Colonic mucosa (tissue), 4 donors: ENCODE measurements at places on chromosomes 13 and 19. TPM values are rescaled to one million over a fixed set of nuclear protein-coding genes. Genes with fewer than 3 reads are reported as not detected.

DNA sequence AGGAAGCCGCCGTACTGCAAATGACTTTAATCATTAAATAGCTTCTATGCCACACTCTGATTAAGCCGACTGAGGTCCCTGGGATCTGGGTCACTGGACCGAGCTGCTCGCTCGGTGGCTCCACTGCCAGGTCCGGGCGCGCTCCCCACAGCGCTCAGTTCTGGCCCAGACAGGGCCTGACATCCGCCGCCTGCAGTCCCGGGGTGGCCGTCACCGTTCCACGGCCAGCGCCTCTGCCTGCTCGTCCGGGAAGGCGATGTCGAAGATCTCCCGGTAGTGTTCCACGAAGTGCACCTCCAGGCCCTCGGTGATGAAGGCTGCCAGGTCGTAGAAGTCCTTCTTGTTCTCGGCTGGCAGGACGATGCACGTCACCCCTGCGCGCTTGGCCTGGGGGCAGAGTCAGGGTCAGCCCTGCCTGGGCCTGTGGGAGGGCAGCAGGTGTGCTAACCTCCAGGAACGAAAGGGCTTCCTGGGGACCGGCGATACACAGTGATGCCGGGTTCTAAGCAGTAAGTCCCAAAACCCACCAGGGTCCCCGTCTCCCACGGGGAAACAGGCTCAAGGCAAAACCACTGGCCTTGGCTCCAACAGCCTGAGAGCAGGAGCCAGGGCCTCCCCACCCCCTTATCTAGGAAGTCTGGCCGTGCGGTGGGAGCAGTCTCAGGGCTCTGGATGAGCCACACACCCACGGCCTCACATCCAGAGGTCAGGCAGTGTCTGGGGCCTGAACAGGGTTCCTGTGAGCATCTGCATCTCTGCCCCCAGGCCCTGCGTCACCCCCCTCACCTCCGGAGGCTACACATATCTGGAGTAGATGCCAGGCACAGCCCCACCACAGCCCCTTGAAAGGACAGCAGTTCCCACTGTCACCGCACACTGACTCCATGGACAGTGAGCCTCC is 2.0 kb downstream of the RPL36 start:
- peaks cover 13% of the 10 kb centered on the region for H3K36me3 ChIP-seq
- peak overlapping the region; percentile 84 for H3K27ac ChIP-seq

DNA sequence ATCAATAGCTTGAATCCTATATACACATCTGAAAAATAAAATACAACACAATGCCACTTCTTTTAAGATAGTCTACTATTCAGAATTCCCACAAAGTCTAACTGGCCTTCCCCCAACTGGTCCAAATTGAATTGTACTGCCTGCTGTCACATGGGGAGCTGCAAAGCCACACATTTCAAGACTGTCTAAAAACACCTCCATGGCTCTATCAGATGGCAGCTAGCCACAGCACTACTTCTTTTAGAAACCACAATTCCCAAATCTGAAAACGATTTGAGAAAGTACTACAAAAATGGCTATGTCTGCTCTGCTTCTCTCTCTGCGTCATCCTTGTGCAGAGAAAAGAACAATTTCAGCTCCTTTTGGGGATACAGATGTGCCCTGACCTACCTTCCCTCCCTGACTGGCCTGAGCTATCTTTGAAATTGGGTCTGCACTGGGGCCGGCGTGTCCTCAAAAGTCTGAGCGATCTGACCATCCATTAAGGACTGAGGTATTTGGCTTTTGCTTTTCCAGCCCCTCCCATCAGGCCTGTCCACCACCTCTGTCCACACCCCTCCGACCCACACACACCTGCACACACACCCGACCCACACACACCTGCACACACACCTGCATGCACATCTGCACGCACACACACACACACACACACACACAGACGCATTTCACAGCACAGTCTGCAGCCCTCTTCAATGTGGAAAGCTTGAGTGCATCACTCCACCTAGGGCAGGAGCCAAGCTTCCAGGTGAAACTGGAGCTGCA is 68.6 kb upstream of the IPO5 start:
- H3K27ac ChIP-seq: no peak overlapping the region
- H3K4me1 ChIP-seq: no peaks in the 10 kb centered on the region
- H3K27me3 ChIP-seq: no peaks in the 10 kb centered on the region
- no peak for DNase-seq
- H3K36me3 ChIP-seq: no peaks in the 10 kb centered on the region

GRCh38 chr19:15178629-15179308 is 22.0 kb downstream of the NOTCH3 start:
- no peak for DNase-seq
- no peak overlapping the region for H3K4me3 ChIP-seq
- peaks cover 3% of the 10 kb centered on the region for H3K27me3 ChIP-seq
- H3K4me1 ChIP-seq: no peaks in the 10 kb centered on the region
- H3K36me3 ChIP-seq: no peaks in the 10 kb centered on the region

C2CD4C gene
- total RNA-seq: 0.52 TPM

SNRPD2 gene
- total RNA-seq: 269 TPM

DNA sequence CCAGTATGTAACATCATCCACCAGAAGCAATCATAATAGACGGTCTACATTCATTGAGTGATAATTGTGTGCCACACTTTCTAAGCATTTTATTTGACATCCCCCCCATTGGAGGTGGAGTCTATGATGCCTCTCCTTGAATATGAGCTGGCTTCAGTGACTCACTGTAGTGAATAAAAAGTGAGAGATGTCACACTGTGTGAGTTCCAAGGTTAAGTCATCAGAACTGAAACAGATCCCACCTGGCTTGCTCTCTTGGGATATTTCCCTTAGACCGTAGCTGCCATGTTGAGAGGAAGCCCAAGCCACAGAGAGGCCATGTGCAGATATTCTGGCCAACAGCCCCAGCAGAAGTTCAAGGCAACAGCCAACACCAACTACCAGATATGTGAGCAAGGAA is 12.6 kb downstream of the RTBDN start:
- no peak for DNase-seq
- H3K4me3 ChIP-seq: no peak overlapping the region
- no peak overlapping the region for H3K27ac ChIP-seq
- H3K4me1 ChIP-seq: peaks cover 5% of the 10 kb centered on the region
- no peaks in the 10 kb centered on the region for H3K36me3 ChIP-seq

GRCh38 chr13:38405216-38405615 is 55.6 kb downstream of the UFM1 start:
- H3K4me3 ChIP-seq: no peak overlapping the region
- no peaks in the 10 kb centered on the region for H3K36me3 ChIP-seq
- DNase-seq: no peak
- no peaks in the 10 kb centered on the region for H3K4me1 ChIP-seq
- no peaks in the 10 kb centered on the region for H3K27me3 ChIP-seq
- H3K27ac ChIP-seq: no peak overlapping the region

- H3K27me3 ChIP-seq: no peaks in the 10 kb centered on the region
- H3K27ac ChIP-seq: no peak overlapping the region
- no peak for DNase-seq
- no peaks in the 10 kb centered on the region for H3K36me3 ChIP-seq
These were observed 597.4 kb downstream of the UQCRFS1 start for GRCh38 chr19:28615546-28615916.

GRCh38 chr19:51686171-51686570 is 7.0 kb upstream of the SPACA6 start:
- H3K4me1 ChIP-seq: no peaks in the 10 kb centered on the region
- no peak overlapping the region for H3K27ac ChIP-seq
- no peaks in the 10 kb centered on the region for H3K36me3 ChIP-seq
- no peak for DNase-seq

RNASEH2B gene
- 30.1 TPM for total RNA-seq

ENOX1 gene
- total RNA-seq: 1.4 TPM

ZIK1 gene
- 1.3 TPM for total RNA-seq

DNA sequence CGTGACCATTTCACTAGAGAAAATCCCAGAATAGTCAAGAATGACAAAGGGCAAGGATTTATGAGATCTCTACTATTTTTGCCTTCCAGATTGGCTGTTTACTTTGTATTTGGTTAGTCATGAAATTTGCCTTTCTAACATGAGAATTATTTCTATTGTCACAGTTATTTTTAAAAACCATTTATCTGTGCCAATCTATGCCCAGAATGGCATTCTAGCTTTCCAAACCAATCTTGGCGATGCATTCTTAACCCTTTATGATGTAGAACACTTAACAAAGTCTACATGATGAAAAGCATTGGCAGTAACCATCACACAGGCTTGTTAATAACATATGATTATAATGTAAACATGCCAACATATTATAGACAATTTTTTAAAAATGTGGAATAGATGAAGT is 65.2 kb downstream of the SCEL start:
- no peaks in the 10 kb centered on the region for H3K36me3 ChIP-seq
- no peaks in the 10 kb centered on the region for H3K27me3 ChIP-seq
- no peak overlapping the region for H3K27ac ChIP-seq
- H3K4me1 ChIP-seq: no peaks in the 10 kb centered on the region

GRCh38 chr19:38394488-38394887 is 6.0 kb downstream of the SPRED3 start:
- no peaks in the 10 kb centered on the region for H3K4me1 ChIP-seq
- no peak overlapping the region for H3K27ac ChIP-seq
- H3K27me3 ChIP-seq: peaks cover 19% of the 10 kb centered on the region
- peak overlapping the region; percentile 3 for H3K4me3 ChIP-seq
- H3K36me3 ChIP-seq: no peaks in the 10 kb centered on the region
- DNase-seq: no peak

DNA sequence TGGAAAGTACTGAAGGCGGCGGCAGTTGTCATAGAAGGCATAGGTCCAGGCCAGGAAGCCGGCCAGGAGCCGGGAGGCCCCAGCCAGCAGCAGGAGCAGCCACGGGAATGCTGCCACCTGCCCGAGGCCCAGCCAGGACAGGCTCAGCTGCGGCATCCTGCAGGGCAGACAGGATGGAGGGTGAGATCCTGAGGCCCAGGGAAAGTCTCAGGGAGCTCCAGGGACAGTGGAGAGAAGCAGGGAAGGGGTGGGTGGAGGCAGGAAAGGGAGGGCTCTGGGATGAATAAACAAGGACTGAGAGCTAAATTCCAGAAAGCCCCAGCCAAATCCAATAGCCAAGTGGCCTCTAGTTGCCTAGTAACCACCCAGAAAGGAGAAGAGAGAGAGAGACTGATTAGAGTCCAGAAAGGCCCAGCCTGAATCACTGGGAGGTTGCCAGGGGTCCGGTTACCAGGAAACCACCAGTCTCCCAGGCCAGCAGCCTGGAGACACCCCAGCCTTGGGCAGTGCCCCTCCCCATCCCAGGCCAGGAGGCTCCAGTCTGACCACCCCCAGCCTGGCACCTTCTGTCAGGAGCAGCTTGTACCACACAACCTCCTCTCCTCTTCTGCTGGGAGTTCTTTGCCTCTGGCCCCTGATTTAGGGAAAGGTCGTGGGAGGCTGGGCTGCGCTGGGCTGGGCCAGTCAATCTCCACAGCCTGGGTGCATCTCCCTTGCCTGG is 7.5 kb upstream of the OR10H5 start:
- H3K36me3 ChIP-seq: no peaks in the 10 kb centered on the region
- no peaks in the 10 kb centered on the region for H3K27me3 ChIP-seq
- peak overlapping the region; percentile 57 for H3K27ac ChIP-seq

DNA sequence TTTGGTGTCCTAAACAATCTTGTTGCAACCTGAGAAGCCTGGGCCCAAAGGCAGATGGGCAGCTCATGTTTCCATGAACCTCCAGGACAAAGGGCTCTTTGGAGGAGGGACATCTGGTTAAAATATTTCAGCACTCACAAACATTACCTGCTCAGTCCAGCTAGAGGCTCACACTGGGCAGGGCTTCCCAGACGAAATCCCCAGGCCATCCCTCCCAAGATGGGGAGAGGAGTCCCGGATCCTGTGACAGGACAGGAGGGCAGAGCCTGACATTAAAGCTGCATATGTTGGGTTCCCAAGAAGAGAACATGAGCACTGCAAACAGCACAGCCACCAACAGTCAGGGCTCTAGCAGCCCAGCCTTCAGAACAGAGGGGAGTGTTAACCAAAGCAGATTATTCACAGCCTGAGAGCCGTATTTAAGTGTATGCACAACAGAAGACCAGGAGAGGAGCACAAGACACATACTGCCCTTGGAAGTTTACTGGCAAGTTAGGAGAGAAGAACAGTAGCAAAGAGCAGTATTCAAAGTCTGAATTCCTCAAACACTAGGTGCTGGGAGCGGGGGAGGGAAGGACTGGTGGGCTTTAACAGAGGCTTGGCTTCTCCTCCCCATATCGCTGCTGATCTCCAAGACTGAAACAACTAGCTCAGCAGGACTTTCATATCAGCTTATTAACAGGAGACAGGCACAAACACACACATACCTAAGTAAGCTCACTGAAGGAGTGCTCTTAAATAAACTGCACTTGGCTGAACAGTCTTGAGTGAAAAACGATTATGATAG is 12.3 kb downstream of the ATP7B start:
- H3K27me3 ChIP-seq: no peaks in the 10 kb centered on the region
- no peak for DNase-seq
- H3K4me1 ChIP-seq: peaks cover 11% of the 10 kb centered on the region
- no peak overlapping the region for H3K4me3 ChIP-seq
- H3K27ac ChIP-seq: no peak overlapping the region

GRCh38 chr19:3348042-3348441 is 18.3 kb upstream of the NFIC start:
- H3K27me3 ChIP-seq: no peaks in the 10 kb centered on the region
- H3K27ac ChIP-seq: no peak overlapping the region
- H3K4me3 ChIP-seq: no peak overlapping the region
- H3K4me1 ChIP-seq: peaks cover 3% of the 10 kb centered on the region

- H3K4me1 ChIP-seq: no peaks in the 10 kb centered on the region
- H3K36me3 ChIP-seq: no peaks in the 10 kb centered on the region
- no peak overlapping the region for H3K4me3 ChIP-seq
- peak overlapping the region; percentile 14 for H3K27ac ChIP-seq
These were observed 102.6 kb upstream of the SERP2 start for GRCh38 chr13:44271031-44271455.

GRCh38 chr19:32828643-32829344 is 40.8 kb downstream of the SLC7A9 start:
- no peak overlapping the region for H3K27ac ChIP-seq
- no peaks in the 10 kb centered on the region for H3K36me3 ChIP-seq
- H3K4me3 ChIP-seq: no peak overlapping the region
- H3K27me3 ChIP-seq: no peaks in the 10 kb centered on the region

GRCh38 chr19:1862424-1863327 is 703 bp downstream of the KLF16 start:
- H3K4me1 ChIP-seq: peaks cover 41% of the 10 kb centered on the region
- no peaks in the 10 kb centered on the region for H3K27me3 ChIP-seq
- H3K36me3 ChIP-seq: no peaks in the 10 kb centered on the region
- H3K4me3 ChIP-seq: peak overlapping the region; percentile 67
- H3K27ac ChIP-seq: peak overlapping the region; percentile 76
- DNase-seq: no peak

PSG6 gene
- not detected for total RNA-seq

- DNase-seq: no peak
- H3K27ac ChIP-seq: no peak overlapping the region
- H3K4me1 ChIP-seq: no peaks in the 10 kb centered on the region
These were observed 117.6 kb downstream of the MIPEP start for GRCh38 chr13:23771552-23771951.

GRCh38 chr13:87941226-87941625 is 270.1 kb downstream of the SLITRK5 start:
- H3K36me3 ChIP-seq: no peaks in the 10 kb centered on the region
- no peak overlapping the region for H3K27ac ChIP-seq

CBLC gene
- total RNA-seq: 78.0 TPM

GRCh38 chr13:97148894-97149293 is 73.2 kb upstream of the MBNL2 start:
- no peak for DNase-seq
- H3K4me1 ChIP-seq: no peaks in the 10 kb centered on the region
- no peaks in the 10 kb centered on the region for H3K27me3 ChIP-seq
- no peaks in the 10 kb centered on the region for H3K36me3 ChIP-seq
- H3K4me3 ChIP-seq: no peak overlapping the region

OR7C1 gene
- not detected for total RNA-seq
